ENCODE measurements at places on chromosomes 12 and 14. TPM values are rescaled to one million over a fixed set of nuclear protein-coding genes. Genes with fewer than 3 reads are reported as not detected.

Gene RNASE4
- 9.2 TPM for total RNA-seq

Gene ABCC9
- 123 TPM for total RNA-seq

Gene IFT43
- 16.1 TPM for total RNA-seq

Gene PLA2G1B
- not detected for total RNA-seq

Gene KRT83
- total RNA-seq, result not detected

Gene PAH
- 5.1 TPM for total RNA-seq

Gene COCH
- 32.2 TPM for total RNA-seq

Gene GLS2
- total RNA-seq, result 14.2 TPM

Gene SOCS2
- 95.4 TPM for total RNA-seq

Gene TDRD9
- total RNA-seq, result not detected

Gene POTEG
- total RNA-seq, result not detected

Gene FBRSL1
- total RNA-seq, result 90.3 TPM

Data from Caco-2 (cell line).